ENCODE measurements at places on chromosomes 6 and 20. TPM values are rescaled to one million over a fixed set of nuclear protein-coding genes. Genes with fewer than 3 reads are reported as not detected.
A peak's percentile ranks its signal among the peaks of the same experiment; 100 is the strongest.

Gene EYS
- total RNA-seq, result not detected

Gene ZNF165
- 0.44 TPM for total RNA-seq

Gene GPLD1
- 1.9 TPM for total RNA-seq

Gene WASF1
- 3.2 TPM for total RNA-seq

Gene PTK6
- total RNA-seq, result 0.29 TPM

Gene PABPC1L
- 6.3 TPM for total RNA-seq

Gene SOX12
- 11.6 TPM for total RNA-seq

Gene CPNE5
- 14.7 TPM for total RNA-seq

Gene THBD
- total RNA-seq, result 20.6 TPM

Gene RNF217
- 10.6 TPM for total RNA-seq

Gene PNLDC1
- total RNA-seq, result not detected

Gene GRM1
- total RNA-seq, result 0.06 TPM

- DNase-seq, result no peak
Measured at GRCh38 chr6:146026873-146027272, 2.0 kb upstream of the GRM1 start.

DNA sequence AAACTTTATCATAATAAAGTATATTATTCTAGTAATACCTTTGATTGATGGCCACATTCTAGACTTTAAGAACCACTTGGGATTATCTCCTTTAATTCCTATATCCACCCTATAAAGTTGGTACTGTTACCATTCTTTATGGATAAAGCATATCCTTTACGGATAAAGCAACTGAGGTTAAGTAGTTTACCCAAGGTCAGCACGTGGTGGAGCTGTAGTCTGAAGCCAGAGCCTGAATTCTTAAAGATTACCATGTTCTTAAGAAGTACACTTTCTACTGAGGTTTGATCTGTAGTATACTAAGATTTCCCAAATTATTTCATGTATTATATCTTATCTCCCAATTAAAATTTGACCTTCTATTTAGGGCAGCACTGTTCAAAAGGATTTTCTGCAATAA lies 3.0 kb upstream of the NCOA7 start:
- no peak for DNase-seq

DNA sequence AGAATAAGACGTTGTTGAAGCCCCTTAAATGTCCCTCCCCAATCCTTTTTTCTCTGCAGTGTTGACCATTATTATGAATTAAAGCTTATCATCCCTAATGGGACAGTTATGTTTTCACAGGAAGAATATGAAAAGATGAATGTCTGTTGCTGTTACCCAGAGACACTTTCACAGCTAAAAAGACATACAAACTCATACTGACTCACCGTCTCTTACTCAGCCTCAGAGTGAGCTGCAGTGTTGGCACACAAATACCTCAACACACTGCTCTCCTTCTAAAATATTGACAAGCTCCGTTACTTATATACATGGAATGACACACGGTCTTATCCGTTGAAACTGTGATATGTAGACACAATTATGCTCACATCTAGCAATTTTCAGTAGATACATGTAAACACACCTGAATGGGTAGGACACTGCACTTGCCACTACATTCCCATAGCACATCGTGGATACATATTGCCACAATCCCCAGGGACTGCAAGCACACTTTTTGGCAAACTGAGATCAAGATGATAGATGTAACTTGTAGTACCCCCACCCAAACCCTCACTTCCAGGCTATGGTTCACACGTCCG lies 9.6 kb upstream of the SAPCD1 start:
- no peak for DNase-seq

GRCh38 chr6:169411296-169411695 lies 157.7 kb upstream of the THBS2 start:
- no peak for DNase-seq

DNA sequence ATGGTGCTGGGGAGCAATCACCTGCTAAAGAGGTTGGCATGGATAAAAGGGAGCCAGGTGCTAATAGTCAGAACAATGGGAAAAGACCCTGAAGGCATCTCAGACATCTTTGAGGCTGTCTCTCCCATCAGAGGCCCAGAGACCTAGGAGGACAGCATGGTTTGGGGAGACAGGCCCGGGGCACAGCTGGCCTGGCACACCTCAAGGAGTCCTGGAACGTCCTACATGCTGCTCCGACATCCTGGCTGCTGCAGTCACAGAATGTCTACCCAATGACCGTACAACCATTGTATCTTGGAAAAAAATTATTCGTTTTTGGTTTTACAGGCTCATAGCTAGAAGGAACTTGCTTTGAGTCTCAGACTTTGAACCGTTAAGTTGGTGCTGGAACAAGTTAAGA lies 4.4 kb downstream of the GMDS start:
- DNase-seq, result no peak

- no peak for DNase-seq
Measured at GRCh38 chr20:33065785-33066184, 12.1 kb downstream of the BPIFB3 start.

DNA sequence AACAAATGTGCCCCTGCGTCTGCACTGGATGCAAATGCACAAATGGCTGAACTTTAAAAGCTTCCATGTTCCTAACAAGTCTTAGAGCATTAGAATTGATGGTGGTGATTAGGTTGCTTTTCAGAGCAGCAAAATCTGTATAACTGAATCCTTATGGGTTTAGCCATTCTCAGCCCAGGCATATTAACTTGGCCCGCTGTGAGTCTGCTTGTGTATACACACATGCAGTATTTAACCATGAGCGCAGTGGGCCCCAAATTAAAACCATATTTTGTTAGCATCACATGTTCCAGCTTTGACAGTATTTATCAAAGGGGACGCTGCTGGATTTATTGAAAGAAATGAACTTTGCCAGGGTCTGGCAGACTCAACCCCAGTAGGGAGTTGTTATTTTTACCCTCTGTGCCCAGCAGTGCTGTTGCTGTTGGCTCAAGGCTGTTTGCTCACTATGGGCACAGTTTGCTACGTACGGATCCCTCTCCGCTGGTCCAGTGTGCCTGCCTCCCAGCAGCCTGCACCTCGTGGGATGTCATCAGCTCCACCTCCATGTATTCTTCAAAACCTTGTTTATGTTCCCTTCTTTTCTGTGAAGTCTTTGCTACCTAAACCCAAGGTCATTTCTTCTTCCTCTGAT lies 144.7 kb downstream of the QRSL1 start:
- DNase-seq, result no peak

- no peak for DNase-seq
Measured at GRCh38 chr6:118292558-118292957, 255.5 kb upstream of the PLN start.

- no peak for DNase-seq
Measured at GRCh38 chr6:44115866-44116265, 11.4 kb downstream of the MRPL14 start.

GRCh38 chr6:111789598-111789997 lies 83.7 kb downstream of the FYN start:
- DNase-seq, result peak; percentile 47

- no peak for DNase-seq
Measured at GRCh38 chr20:31664696-31665354, 27.1 kb downstream of the COX4I2 start.

DNA sequence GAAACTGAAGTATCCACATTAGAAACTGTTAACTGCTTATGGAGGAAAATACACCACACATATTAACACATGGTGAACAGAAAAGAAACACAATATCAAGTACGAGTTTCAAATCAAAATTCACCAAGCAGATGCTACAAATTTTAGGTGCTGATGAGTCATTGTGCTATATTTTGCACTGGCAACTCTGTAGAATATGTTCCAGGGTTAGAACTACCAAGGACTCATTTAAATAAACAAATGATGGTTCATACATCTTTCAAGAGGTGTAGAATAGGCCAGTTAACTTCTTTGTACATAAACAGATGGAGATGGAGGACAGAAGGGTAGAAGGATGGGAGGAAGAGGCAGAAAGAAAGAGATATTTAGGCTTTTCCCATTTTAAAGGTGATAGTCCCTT lies 184.9 kb downstream of the ARHGAP18 start:
- DNase-seq, result no peak

DNA sequence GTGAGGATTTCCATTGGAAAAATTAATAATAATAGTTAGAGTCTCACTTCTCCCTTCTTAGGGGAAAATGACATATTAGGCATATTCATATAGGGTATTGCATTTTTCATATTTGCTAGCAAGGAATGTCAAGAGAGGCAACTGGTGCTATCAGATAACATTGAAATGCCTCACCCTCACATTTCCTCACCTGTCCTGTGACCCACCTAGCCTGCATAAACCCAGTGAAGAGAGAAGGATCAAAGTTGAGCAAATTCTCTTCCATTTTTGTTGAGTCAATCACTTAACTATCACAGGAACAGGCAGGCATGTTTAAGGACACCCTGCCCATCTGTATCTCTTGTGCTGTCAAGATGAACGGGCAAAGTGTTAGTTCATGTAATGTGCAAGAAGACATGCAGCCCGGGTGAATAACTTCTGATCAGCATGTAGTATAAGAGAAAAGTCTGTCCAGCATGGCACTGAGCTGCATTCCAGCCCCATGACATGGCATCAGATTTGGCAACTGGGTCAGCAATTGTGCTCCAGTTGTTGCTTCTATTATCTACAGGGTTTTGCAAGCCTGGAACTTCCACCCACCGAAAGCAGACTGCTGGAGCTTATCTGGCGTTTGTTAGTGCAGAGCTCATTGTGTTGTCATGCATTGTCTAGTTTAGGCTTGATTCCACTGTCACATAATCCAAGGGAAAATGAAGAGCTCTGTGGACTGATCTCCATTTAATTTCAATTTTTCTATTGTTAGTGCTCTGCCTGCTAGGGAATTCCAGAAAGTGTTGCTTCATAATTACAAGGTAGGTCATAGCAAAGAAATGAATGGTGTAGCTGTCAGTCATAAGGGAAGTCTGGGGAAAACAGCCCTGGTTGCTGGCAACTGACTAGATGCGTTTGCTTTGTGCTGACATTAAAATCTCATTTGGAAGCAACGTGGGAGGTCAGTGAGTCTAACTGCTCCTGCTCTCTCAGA lies 138.4 kb upstream of the TNFAIP3 start:
- DNase-seq, result peak; percentile 57

- DNase-seq, result no peak
Measured at GRCh38 chr6:3881711-3882421, 32.7 kb downstream of the FAM50B start.

DNA sequence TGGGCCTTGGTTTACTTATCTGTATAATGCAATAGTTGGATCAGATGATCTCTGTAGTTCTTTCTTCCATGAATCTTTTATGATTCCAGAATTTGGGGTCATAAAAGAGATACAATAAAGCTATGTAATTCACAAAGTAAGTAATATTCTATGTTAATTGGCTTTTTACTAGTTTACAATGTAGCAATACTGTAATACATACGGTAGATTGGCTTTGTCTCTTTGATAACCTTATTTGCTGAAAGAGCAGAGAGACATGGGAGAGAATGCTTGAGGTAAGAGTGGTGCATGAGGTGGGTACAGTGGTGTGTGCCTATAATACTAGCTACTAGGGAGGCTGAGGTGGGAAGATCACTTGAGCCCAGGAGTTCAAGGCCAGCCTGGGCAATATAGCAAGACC lies 14.7 kb downstream of the SPACA1 start:
- DNase-seq, result no peak

DNA sequence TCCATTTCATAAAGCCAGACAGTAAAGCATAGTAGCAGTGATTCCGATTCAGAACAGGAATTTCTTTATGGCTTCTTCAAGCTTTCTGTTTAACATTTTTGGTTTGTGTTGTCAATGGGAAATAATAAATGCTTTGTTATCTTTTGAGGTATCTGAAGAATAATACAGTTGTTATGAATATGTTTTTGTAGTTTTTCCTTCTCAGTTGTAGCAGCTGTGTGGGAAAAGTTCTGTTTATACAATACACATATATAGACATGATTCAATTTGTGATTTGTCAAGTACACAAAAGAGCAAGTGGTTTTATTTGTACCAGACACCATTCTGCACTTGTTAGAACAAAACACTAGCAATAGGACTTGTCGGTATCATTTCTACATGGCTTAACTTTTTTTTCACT lies 96.6 kb downstream of the CDYL start:
- no peak for DNase-seq

GRCh38 chr6:3795836-3796718 lies 44.6 kb upstream of the PXDC1 start:
- peak; percentile 66 for DNase-seq

GRCh38 chr6:164150232-164150631 lies 735.7 kb downstream of the QKI start:
- no peak for DNase-seq

- DNase-seq, result no peak
Measured at GRCh38 chr20:6829510-6830116, 62.1 kb downstream of the BMP2 start.

- DNase-seq, result no peak
Measured at GRCh38 chr6:133360194-133360593, 119.0 kb downstream of the EYA4 start.

- no peak for DNase-seq
Measured at GRCh38 chr6:156950531-156950930, 173.4 kb downstream of the ARID1B start.

DNA sequence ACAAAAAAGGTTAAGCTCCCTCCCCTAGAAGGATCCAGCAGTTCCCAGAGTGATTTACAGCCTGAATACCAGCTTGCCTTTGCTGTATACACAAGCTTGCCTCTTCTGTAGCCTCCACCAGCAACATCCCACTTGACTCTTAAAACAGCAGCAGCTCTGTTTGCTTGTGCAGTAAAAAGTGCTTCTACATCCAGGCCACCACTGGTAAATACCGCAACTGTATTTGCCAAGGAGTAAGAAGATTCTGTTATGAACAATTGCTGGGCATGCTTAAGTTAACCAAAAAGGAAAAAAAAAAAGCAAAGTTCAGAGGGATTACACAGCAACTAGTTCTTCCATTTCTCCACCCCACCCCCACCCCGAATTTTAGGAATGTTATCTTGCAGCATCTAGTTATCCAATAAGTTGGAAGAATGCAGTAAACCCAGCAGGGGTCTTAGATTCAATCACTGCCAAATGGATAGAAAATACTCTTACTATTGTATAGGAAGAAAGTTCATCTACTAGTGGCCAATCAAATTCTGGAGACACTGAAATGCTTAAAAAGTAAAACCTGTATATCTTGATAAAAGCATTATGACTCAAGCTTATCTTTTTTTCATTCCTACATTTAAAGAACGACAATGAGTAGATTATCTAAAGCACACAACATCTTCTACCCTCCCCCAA lies 4.8 kb downstream of the SALL4 start:
- DNase-seq, result no peak

DNA sequence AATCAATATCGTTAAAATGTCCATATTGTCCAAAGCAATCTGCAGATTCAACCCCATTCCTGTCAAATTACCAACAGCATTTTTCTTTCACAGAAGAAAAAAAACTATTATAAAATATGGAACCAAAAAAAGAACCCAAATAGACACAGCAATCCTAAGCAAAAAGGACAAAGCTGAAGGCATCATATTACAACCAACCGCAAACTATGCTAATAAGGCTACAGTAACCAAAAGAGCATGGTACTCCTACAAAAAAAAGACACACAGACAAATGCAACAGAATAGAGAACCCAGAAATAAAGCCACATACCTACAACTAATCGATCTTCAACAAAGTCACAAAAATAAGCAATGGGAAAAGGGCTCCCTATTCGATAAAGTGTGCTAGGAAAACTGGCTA lies 49.2 kb downstream of the RNGTT start:
- no peak for DNase-seq
